ENCODE measurements at places on chromosomes 4 and X.

DNA sequence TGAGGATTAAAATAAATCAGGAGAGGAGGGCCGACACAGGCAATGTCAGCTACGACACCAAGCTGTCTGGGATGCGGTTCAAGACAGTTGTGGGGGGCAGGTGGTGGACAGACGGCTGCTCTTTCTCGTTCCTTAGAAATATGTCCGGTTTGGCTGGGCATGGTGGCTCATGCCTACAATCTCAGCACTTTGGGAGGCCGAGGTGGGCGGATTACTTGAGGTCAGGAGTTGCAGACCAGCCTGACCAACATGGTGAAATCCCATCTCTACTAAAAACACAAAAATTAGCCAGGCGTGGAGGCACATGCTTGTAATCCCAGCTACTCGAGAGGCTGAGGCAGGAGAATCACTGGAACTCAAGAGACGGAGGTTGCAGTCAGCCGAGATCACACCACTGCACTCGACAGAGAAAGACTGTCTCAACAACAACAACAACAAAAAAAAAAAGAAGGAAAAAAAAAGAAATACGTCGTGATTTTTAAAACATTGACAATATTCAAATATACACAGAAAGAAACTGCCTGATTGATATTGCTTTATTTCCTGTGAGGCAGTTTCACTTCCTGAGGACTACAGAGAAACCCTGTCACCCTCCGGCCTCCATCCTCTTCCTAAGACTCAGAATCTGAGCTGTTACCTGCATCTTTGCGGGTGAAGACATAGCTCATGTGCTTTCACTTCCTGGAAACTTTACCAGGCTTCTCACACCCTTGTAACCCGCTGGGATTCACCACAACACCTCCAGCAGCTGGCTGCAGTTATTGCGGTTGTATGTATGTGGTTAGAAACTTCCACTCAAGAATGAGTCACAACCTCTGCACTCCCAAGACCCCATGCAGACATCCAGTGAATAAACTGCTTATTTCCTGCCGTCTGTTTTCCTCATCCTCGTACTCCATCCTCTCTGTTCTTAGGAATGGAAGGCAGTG, 63.8 kb upstream of the STS start:
- no peak for DNase-seq

GRCh38 chr4:94305466-94306225, 37.0 kb downstream of the HPGDS start:
- DNase-seq, result no peak

GRCh38 chrX:150324035-150324728, 38.9 kb upstream of the MAMLD1 start:
- no peak for DNase-seq

DNA sequence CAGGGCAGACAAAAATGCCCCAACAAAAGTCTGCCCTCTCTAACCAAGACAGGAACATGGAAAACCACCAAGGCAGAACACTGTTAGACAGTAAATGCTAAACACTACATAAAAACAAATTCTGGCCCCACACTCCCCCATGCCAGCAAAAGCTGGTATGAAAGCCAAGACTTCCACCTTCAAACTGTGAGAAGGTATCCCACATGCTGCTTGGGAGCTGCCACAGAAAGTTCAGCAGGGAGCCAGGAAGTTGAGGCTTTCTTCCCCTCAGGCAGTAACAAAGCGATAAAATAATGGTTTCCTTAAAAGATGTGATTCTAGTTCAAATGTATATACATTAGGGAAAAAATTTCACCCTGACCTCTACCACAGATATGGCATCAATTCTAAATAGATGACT, 770.4 kb upstream of the NDST4 start:
- DNase-seq, result no peak

DNA sequence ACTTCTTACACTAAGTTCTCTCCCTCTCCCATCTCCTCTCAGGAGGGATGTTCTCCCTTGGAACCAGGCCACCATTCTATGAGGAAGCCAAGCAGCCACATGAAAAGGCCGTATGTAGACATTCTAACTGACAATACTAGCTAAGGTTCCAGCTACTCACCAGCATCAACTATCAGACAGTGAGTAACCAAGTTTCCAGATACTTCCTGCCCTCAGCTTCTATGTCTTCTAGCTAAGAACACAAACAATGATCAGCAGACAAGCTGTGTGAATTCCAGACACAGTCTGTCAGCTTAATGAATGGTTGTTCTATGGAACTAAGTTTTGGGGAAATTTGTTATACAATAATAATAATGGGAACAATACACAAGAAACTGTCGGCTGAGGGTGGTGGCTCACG, 50.8 kb downstream of the SMIM14 start:
- no peak for DNase-seq

- no peak for DNase-seq
Observed at GRCh38 chr4:13548059-13548983, 4.0 kb upstream of the NKX3-2 start.

GRCh38 chr4:10925996-10926395, 241.4 kb upstream of the CLNK start:
- DNase-seq, result no peak

- no peak for DNase-seq
Observed at GRCh38 chr4:88613417-88613875, 21.2 kb downstream of the HERC3 start.

DNA sequence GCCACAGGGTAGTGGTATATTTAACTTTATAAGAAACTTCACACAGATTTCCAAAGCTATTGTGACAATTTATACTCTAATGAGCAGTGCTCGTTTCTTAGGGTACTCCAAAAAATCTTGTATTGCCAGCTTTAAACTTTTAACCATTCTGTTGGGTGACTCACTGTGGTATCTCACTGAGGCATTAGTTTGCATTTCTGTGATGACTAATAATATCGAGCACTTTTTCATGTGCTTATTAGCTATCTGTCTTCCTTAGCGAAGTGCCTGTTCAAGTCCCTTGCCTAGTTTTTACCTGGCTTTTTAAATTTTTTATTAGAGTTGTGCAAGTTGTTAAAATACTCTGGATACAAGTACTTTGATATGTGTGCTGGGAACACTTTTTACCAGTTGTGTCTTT, 5.5 kb downstream of the PNMA3 start:
- no peak for DNase-seq

DNA sequence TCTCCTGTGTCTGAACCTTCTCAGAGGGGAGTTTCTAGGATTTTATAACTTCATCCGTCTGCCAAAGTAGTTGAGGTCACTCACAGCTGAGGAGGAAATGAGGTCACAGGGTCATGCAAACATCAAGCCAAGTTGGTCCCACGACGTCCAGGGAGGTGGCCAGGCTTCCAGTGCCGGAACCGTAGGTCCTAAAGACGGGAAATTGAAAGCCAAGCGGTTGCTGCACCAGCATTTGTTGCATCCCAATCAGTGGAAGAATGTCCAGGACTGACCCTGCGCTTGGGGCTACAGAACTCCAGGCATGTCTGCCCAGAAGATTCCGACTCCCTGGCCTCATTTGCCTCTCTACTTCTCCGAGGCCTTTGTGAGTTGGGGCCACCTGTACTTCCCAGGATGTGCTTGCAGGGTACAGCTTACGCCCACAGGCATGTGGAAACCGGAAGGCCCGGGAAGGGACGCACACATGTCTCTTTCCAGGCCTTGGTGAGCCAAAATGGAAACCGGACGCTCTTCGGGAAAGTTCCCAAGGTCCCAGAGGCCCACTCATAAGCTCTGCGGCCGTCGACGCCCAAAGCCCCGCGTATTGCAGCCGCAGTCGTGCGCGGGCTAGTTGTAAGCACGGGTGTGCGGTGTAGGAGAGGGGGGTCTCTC, 9.3 kb downstream of the PRDM8 start:
- no peak for DNase-seq

GRCh38 chr4:77538144-77538543, 67.5 kb upstream of the CXCL13 start:
- DNase-seq, result no peak
